ENCODE measurements at places on chromosomes 13 and 19.

DNA sequence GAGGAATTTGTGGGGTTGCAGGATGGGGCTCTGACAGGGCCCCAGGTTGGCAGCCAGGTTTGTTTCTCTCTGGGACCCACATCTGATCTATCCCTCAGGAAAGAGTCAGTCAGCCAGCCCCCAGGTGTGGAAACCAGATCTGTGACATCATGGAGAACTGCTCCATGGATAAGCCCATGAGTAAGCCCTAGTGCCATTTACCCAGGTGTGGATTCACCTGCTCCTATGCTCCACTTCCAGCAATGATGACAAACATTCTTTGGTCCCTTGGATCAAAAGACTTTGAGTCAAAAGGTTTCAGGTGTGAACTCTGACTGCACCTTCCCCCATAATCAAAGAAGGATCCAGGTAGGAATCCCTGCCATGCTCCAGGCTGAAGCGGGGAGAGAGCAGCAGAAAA, 26.9 kb upstream of the IGFL4 start:
- no peak for DNase-seq

- no peak for DNase-seq
Measured at GRCh38 chr19:49616945-49617344, 23.0 kb downstream of the RRAS start.

DNA sequence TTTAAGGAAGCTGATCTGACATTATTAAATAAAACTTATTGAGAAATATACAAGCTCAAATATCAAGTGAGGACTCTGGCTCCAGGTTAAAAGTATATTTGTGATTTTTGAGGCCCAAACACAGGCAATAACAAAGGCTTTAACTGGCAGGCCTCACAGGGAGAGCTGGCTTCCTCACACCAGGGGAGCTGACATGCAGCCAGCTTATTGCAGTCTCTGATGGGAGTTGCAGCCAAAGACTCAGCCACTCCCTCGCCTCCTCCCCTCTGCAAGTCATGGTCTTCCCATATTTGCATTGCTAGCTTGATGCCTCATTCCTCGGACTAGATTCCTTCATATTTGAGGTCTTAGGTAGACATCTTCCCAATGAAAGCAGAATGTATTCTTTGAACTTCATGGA, 647.1 kb upstream of the SLITRK6 start:
- no peak for DNase-seq

DNA sequence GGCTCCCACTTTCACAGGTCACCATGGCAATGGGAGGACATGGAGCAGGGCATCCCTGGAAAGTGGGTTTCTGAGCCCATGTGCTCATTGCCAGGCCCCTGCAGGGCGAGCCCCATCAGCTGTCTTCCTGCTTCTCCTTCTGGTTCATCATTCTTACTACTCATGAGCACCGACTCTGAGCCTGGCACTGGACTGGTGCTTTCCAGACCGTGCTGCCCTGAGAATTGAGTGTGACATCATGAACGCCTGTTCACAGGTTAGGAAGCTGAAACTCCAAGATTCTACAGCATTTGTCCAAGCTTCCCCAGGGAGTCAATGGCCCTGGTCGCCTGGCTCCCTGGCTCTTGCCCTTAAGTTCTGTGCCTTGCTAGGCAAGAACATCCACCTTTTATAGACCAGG, 210.4 kb upstream of the ZNF536 start:
- no peak for DNase-seq

DNA sequence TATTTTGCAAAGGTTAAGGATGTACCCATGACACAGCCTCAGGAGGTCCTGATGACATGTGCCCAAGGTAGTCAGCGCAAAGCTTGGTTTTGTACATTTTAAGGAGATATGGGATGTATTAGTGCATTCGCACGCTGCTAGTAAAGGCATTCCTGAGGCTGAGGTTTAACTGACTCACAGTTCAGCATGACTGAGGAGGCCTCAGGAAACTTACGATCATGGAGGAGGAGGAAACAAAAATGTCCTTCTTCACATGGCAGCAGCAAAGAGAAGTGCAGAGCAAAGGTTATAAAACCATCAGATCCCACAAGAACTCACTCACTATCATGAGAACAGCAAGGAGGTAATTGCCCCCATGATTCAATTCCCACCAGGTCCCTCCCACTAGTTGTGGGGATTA, 1017.4 kb downstream of the EFNB2 start:
- DNase-seq = no peak

DNA sequence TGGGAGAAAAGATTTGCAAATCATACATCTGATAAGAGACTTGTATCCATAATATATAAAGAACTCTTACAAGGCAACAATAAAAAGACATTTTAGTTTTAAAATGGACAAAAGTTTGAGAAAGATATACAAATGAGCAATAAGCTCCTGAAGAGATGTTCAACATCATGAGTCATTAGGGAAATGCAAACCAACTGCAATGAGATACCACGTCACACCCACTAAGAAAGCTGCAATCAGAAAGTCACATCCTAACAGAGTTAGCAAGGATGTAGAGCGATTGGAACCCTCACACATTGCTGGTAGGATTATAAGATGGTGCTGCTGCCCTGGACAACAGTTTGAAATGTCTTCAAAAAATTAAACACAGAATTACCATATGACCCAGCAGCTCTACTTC, 50.3 kb downstream of the GSX1 start:
- DNase-seq = no peak

DNA sequence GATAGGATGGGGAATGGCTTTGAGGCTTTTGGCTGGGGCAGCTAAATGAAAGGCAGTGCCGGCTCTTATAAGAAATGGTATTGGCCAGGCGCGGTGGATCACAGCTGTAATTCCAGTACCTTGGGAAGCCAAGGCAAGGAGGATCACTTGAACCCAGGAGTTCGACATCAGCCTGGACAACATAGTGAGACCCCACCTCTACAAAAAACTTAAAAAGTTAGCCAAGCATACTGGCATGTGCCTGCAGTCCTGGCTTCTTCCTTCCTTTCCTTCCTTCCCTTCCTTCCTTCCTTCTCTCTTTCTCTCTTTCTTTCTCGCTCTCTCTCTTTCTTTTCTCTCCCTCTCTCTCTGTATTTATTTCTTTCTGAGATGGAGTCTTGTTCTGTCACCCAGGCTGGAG, 3.1 kb downstream of the CA11 start:
- DNase-seq = no peak

DNA sequence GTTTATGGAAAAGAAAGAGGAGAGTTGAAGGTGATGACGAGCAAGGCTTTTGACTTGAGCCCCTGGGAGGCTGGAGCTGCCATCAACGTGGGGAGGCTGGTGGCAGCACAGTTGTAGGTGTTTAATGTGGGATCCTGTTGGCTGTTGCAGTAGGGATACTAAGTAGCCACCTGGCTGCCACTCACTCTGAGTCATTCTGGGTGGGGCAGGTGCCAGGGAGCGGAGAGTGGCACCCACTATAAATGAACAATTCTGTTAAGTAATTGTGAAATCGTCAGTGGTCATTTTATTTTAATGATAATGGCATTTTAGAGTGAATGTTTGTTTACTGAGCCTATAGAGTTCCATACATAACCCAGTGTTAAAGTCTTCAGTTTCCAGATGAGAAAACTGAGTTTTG, 9.8 kb downstream of the ZNF317 start:
- no peak for DNase-seq

DNA sequence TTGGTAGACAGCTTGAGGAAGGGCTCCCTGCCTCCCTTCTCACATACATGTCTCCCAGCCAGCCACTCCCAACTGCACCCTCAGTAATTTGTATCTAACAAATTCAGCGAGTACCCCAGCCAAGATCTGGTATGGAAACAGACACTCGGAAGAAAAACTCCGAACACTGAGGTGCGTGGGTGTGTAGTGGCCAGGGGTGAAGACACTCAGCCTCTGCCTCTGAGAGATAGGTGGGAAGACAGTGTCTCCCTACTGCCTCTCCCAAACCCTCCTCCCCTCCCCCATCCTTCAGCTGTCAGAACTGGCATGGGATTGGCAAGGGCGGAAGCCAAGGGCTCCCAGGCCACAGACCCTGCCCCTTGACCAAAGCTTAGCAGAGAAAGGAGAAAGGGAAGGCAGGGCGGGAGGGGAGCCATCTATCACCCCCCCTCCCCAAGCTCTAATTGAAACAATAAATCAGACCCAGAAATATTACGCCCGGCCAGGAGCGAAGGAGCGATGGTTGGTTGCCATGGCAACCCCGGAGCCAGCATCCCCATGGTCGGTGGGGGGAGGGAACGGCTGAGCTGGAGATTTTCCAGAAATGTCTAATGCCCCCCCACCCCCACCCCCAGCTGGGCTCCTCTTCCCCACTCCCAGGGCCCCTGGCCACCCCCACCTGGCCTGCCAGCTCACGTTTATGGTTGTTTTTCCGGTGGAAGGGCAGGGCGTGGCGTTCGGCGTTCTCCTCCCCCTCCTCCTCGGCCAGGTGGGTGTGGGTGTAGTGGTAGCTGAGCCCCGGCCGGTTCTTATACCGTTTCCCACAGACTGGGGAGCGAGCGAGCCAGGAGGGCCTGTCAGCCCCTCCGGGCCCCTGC, 7.0 kb downstream of the DPF1 start:
- no peak for DNase-seq

GRCh38 chr13:99709134-99709533, 207.9 kb downstream of the TM9SF2 start:
- DNase-seq = no peak

GRCh38 chr19:13207237-13207845, 57.1 kb downstream of the IER2 start:
- no peak for DNase-seq

GRCh38 chr13:111132948-111133347, 17.8 kb downstream of the ARHGEF7 start:
- DNase-seq = no peak

Measured in activated naive CD4-positive, alpha-beta T cell treated with anti-CD3 and anti-CD28 coated beads for 36 hours (primary cell).